Memory B cell (primary cell): ENCODE measurements at places on chromosomes 3 and 15.

DNA sequence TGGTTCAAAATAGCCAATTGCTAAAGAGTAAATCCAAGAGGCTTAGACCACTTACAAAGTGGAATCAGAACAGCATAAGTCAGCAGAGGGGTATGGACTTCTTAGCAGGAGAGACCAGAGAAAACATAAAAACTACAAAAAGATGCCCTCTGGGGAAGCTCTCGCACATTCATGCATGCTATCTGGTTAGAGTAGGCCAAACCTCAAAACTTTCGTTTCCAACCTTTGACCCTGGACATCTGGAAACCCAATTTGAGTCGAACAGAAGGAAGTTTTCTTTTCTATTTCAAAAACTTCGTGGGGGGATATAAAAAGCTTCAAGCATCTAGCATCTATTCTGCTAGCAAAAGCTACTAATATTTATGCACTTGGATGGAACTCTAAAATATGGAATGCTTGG is 523.9 kb upstream of the AGTR1 start:
- DNase-seq: no peak
- no peaks in the 10 kb centered on the region for H3K27me3 ChIP-seq
- no peak overlapping the region for H3K4me3 ChIP-seq
- no peak overlapping the region for H3K27ac ChIP-seq
- no peaks in the 10 kb centered on the region for H3K36me3 ChIP-seq

- no peaks in the 10 kb centered on the region for H3K4me1 ChIP-seq
- H3K27ac ChIP-seq: no peak overlapping the region
- H3K4me3 ChIP-seq: no peak overlapping the region
Observed at GRCh38 chr3:147760941-147761340, 351.8 kb downstream of the ZIC1 start.

GRCh38 chr15:71329041-71329440 is 213.8 kb downstream of the THSD4 start:
- H3K4me3 ChIP-seq: no peak overlapping the region
- DNase-seq: no peak
- no peaks in the 10 kb centered on the region for H3K36me3 ChIP-seq
- H3K27ac ChIP-seq: no peak overlapping the region
- no peaks in the 10 kb centered on the region for H3K4me1 ChIP-seq
- H3K27me3 ChIP-seq: peaks cover 8% of the 10 kb centered on the region

DNA sequence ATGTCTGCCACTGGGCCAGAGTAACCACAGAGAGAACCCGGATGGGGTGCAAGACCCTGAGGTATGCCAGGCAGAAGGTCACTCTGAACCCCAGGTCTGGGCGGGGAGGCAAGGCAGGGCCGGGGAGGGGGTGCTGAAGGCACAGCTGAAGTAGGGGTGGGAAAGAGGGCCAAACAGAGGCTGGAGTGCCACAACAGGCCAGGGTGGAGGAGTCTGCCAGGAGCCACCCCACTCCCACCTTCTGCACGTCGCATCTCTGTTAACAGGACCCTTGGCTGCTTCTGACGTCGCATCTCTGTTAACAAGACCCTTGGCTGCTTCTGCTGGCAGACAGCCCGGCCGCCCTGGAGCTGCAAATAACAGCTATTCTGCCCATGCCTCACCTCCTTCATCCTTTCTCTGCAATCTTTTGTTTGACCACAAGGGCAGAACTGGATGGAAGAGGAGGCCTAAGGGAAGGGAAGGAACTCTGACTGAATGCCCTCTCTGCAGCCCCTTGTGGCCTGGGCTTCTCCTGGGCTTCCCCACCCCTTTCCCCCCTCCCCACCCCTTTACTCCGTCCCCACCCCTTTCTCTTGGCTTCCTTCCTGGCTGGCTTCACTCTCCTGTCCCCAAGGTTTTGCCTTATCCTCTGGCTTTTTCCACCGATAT is 20.6 kb upstream of the FBLN2 start:
- no peak overlapping the region for H3K27ac ChIP-seq
- H3K27me3 ChIP-seq: peaks cover 16% of the 10 kb centered on the region
- no peaks in the 10 kb centered on the region for H3K36me3 ChIP-seq
- DNase-seq: no peak
- H3K4me1 ChIP-seq: no peaks in the 10 kb centered on the region

DNA sequence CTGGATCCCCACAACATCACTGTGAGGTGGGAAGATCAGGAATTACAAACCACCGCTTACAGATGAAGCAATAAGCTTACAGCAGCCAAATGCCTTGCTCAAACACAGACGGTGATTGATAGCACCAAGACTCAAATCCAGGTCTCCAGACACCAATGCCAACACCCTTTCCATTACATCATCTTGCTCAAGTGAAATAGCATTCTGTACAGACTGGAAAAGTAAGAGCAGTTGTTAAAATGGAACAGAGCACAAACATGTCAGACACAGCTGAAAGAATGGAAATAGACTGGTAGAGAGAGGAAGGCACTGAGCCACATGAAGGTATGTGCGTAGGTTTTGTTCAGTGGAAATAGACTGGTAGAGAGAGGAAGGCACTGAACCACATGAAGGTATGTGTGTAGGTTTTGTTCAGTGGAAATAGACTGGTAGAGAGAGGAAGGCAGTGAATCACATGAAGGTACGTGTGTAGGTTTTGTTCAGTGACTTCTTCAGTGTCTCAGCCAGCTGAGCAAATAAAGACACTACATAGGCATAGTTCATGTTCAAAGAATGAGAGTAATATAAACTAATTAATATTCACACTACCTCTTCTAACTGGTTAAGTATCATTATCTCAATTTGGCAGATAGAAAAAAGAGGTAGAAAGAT is 15.6 kb downstream of the CLDN1 start:
- H3K4me3 ChIP-seq: no peak overlapping the region
- peaks cover 3% of the 10 kb centered on the region for H3K4me1 ChIP-seq
- H3K27ac ChIP-seq: no peak overlapping the region
- H3K27me3 ChIP-seq: peaks cover 4% of the 10 kb centered on the region
- no peaks in the 10 kb centered on the region for H3K36me3 ChIP-seq
- DNase-seq: no peak

DNA sequence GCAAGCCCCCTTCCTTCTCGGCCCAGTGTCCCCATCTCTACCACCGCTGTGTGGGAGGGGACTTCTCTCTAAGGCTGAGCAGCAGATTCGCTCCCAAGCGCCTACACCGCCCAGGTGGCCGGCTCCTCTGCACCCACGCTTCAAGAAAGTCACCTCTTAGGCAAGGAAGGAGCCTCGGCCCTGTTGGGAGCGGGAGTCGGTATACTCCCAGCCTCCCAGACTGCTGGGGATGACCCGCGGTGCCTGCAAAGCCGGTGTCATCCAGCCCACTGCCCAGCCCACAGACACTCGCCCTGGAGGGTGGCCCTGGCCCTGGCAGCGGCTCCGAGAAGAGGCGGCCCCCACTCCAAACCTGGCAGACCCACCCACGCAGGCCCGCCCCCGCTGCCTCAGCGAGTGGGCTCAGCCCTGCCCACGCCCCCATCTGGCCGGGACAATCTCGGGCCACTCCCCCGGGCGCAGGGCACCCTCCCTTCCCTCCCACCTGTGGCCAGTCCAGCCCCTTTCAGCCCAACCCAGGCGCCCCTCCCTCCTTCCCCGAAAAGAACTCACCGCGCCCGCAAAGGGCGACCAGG is 396 bp downstream of the CHRNB4 start:
- H3K4me1 ChIP-seq: peaks cover 4% of the 10 kb centered on the region
- H3K27ac ChIP-seq: no peak overlapping the region
- peaks cover 12% of the 10 kb centered on the region for H3K27me3 ChIP-seq
- H3K36me3 ChIP-seq: no peaks in the 10 kb centered on the region
- no peak for DNase-seq

- no peak overlapping the region for H3K27ac ChIP-seq
- H3K36me3 ChIP-seq: peaks cover 6% of the 10 kb centered on the region
- no peak overlapping the region for H3K4me3 ChIP-seq
- no peaks in the 10 kb centered on the region for H3K4me1 ChIP-seq
- no peak for DNase-seq
Observed at GRCh38 chr15:78635346-78635745, 5.7 kb downstream of the CHRNB4 start.

- no peaks in the 10 kb centered on the region for H3K27me3 ChIP-seq
- H3K4me1 ChIP-seq: peaks cover 33% of the 10 kb centered on the region
- DNase-seq: no peak
Observed at GRCh38 chr15:50883903-50884302, 24.6 kb upstream of the AP4E1 start.

GRCh38 chr3:110389005-110389404 is 682.6 kb upstream of the NECTIN3 start:
- H3K27ac ChIP-seq: no peak overlapping the region
- H3K4me3 ChIP-seq: no peak overlapping the region
- no peaks in the 10 kb centered on the region for H3K4me1 ChIP-seq
- no peaks in the 10 kb centered on the region for H3K27me3 ChIP-seq
- DNase-seq: no peak
- H3K36me3 ChIP-seq: no peaks in the 10 kb centered on the region

DNA sequence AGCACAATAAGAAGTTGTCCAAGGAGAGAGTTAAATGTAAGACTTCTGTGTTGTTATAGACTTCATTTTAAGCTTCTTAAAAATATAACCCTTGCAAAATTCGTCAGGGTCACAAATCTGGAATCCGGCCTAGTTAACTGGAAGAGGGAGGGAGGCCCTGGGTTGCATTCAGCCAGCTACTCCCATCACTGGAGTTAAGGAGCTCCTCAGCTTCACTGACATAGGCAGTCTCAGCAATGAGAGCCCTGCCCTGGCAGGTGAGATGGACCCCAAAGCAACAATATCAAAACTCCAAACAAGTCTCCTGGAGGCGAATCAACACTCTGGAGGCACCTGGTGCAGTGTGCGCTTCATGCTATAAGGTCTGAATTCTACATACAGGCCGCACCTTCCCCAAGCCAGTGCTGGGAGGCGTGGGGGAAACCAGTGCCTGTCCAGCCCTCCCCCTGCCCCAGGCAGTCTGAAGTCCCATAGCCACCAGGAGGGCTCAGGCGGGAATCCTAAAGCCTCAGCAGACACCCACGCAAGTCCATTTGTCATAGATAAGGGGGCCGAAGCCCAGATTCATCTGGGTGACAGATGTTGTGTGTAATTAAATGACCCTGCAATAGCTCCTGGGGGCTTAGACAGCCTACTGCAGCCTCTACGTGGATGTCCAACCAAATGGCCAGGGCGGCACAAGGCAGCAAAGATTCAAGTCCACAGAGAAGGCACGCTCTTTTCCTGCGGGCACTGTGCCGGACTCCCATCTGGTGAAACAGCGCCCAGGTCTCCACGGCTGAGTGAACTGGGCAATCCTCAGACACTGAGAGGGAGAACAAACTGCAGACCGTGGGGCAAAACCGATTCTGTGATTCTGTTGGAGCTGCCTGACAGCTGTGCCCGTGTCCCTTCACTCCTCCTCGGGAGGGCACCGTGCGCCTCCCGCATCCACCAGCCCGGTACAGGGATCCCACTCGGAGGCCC is 64.9 kb downstream of the ATP10A start:
- peaks cover 14% of the 10 kb centered on the region for H3K4me1 ChIP-seq
- no peak overlapping the region for H3K27ac ChIP-seq
- H3K36me3 ChIP-seq: no peaks in the 10 kb centered on the region
- DNase-seq: no peak
- no peak overlapping the region for H3K4me3 ChIP-seq

- no peak for DNase-seq
- no peaks in the 10 kb centered on the region for H3K27me3 ChIP-seq
- peaks cover 2% of the 10 kb centered on the region for H3K36me3 ChIP-seq
Observed at GRCh38 chr3:71463617-71464016, 119.9 kb downstream of the FOXP1 start.

DNA sequence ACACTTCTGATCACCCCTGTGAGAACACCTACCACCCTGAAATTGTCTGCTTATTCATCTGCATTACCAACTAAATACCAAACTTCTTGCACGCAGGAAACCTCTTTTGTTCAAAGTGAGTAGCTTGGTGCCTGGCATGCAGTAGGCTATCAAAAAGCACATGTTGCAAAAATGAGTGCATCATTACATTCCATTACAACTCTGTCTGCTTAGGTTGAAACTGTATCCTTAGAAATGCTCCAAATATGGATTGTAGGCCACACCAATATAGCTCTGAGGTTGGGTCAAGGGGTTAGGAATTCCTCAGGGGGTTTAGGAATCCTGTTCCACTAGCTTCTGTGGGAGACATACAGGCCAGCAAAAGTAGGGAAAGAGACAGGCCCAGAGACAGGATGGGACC is 107.2 kb downstream of the THRB start:
- H3K4me3 ChIP-seq: no peak overlapping the region
- no peak for DNase-seq
- no peaks in the 10 kb centered on the region for H3K4me1 ChIP-seq
- H3K27me3 ChIP-seq: no peaks in the 10 kb centered on the region
- H3K27ac ChIP-seq: no peak overlapping the region

DNA sequence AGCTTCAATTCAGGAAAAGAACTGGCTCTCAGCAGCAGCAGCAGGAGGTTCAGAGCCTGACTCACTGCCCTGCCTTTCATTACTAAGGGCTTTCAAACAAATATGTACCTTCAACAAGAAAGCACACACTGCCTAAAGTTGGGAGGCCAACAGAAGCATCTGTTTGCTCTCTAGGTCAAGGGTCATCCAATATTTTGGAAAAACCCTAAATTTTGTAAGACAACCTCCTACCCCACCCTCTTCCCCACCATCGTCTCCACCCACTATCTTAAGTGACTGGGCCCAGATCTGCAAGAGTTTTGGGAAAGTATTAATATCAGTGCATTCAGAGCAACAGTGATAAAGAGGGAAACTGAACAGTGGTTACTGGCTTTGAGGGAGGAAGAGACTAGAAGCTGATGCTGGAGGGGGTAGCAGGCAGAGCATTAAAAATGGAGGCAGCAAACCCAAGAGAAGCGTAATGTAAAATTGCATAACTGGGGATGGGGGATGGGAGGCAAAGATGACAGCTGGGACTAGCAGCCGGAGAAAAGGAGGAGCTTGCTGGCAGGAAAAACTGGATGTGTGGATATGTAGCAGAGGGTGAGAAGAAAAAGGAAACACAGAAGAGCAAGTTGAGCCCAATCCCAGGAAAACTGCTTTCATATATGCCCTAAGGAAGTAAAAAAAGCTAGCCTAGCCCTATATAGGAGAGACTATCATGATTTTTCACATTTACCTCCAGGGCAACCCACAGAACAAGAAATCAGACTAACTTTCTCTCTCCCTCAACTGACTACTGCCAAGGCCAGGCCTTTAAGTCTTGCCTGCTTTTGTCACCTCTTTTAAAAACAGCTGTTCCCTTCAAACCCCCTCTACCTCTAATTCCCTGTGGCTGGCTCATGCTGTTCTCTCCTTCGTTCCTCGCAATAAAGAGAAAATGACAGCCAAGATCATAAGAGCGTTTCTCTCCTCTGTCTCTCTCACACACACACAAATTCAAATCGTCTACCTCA is 31.4 kb downstream of the NPTN start:
- H3K27me3 ChIP-seq: no peaks in the 10 kb centered on the region
- H3K4me3 ChIP-seq: no peak overlapping the region
- peaks cover 21% of the 10 kb centered on the region for H3K4me1 ChIP-seq
- peaks cover 10% of the 10 kb centered on the region for H3K36me3 ChIP-seq
- DNase-seq: no peak

- H3K4me1 ChIP-seq: peaks cover 29% of the 10 kb centered on the region
- H3K27ac ChIP-seq: no peak overlapping the region
- H3K36me3 ChIP-seq: no peaks in the 10 kb centered on the region
- DNase-seq: no peak
Observed at GRCh38 chr3:10334042-10334441, 13.1 kb upstream of the SEC13 start.

DNA sequence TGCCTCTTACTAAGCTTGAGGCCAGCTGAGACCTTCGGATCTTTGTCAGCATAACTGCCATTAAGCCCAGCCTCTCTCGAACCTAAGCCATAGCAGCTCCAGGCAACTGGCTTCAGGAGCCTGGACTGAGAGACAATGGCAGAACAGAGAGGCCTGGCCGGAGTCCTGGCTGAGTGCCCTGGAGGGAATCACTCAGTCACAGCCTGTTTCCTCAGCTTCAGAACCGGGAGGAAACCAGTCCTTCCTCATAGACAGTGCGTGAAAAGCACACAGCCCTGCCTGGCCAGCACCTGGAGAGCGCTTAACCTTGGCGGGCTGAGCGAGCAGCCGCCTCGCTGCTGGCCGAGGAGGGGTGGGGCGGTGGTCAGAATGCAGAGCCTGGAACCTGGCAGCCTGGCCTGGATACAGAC is 21.6 kb downstream of the RNU5B-1 start:
- peaks cover 3% of the 10 kb centered on the region for H3K4me1 ChIP-seq
- no peak overlapping the region for H3K4me3 ChIP-seq
- peaks cover 19% of the 10 kb centered on the region for H3K27me3 ChIP-seq
